Fibroblast of pulmonary artery (primary cell): ENCODE measurements at places on chromosomes 2 and 18.

DNA sequence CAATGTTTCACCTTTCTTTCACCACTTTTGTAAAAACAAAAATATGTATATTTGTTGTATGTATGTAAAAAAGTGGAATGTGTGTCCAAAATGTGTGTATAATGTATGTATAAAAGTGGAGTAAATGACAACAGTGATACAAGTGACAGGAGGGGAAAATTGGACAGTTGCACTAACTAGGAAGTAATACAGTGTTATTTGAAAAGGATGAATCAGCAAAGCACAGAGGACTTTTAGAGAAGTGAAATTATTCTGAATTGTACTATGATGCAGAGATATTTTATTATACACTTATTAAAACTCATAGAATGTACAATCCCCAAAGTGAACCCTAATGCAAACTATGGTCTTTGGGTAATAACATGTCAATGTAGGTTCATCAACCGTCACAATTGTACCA, 331.3 kb upstream of the CNTNAP5 start:
- DNase-seq: no peak

GRCh38 chr2:45494275-45494977, 116.6 kb downstream of the SRBD1 start:
- peak; percentile 90 for DNase-seq

- DNase-seq: no peak
These were observed 372.6 kb upstream of the VRK2 start for GRCh38 chr2:57674025-57674424.

DNA sequence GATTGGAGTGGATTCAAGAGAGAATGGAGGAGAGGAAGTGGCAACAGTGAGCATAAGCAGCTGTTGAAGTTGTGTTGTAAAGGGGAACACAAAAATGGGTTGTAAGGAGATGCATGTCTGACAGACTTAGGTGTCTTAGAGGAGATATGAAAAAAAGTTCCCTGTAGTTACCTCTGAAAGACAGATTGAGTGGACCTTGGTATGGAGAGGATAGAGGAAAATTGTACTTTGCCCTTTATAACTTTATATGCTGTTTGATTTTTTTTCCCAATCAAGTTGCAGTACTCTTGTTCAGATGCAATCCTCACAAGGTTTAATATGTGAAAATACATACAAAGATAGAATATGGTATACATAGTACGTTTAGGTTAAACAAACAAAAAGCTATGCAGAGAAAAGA, 73.6 kb downstream of the LYPD6B start:
- no peak for DNase-seq

DNA sequence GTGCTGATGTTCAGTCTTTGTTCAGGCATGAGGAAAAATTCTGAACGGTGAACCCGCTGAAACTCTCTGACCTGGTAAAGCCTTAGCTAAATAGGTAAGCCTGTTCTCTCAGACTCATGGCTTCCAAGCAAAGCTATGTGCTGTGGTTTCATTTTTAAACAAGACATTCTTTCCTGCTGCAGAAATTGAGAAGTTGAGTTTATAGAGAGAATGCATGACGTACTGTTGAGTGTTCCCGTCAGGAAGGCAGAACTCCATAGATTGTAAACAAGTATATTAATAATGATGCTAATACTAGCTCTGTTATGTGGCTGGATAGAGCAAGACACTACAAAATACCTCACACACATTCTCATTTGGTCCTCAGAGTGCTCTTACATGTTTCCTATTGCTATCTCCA, 424.0 kb upstream of the CRIM1 start:
- DNase-seq: no peak

- no peak for DNase-seq
These were observed 13.3 kb downstream of the MBP start for GRCh38 chr18:77119101-77119850.

- DNase-seq: peak; percentile 61
These were observed 196.3 kb upstream of the TANK start for GRCh38 chr2:160963957-160964356.

DNA sequence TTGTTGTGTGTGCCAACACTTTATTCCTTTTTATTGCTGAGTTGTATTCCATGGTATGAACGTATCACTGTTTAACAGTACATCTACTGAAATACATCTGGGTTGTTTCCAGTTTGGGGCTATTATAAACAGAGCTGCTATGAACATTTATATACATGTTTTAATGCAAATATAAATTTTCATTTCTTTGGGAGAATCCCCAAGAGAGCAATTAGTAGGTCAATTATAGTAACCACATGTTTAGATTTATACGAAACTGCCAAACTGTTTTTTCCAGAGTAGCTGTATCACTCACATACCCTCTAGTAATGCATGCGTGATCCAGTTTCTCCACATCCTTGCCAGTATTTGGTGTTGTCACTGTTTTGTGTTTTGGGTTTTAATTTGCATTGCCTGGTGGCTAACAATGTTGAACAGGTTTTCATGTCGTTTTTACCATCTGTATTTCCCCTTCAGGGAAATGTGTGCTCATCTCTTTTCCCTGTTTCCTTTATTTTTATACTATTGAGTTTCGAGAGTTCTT, 81.0 kb downstream of the TMEM131 start:
- DNase-seq: no peak

GRCh38 chr18:63963615-63964256, 6.1 kb upstream of the SERPINB8 start:
- peak; percentile 79 for DNase-seq

DNA sequence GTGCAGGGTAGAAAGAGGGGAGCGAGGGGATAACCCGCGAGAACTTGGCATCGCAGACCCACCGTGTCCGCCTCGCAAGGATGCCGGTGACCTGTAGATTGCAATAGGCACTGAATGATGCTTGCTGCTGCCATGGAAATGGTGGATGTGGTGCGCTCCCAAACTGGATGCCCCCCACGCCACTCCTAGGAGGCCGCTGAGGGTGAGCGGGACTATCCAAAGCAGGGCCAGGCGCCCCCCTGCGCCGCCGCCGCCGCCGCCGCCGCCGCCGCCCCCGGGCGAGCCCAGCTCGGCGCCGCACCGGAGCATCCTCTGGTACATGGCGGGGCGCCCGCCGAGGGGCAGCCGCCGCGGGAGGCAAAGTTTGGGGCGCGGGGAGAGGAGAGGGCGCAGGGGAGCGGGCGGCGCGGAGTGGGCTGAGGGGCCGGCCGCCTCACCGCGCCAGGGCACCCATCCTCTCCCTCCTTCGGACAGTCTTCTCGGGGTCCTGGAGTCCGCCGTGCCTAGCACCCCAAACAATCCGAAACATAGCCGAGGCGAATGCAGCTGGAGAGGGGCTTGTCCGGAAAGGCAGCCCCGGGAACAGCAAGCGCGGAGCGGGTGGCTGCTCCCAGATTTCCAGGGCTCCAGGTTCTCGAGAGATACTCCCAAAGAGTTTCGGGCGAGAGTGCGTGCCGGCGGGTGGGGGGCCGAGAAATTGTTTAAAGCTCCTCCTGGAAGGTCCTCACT, 685.1 kb downstream of the NRXN1 start:
- DNase-seq: no peak

- DNase-seq: no peak
These were observed 186.6 kb upstream of the HAAO start for GRCh38 chr2:42978887-42979415.

- DNase-seq: no peak
These were observed 214.7 kb downstream of the CYP26B1 start for GRCh38 chr2:71932780-71933466.

DNA sequence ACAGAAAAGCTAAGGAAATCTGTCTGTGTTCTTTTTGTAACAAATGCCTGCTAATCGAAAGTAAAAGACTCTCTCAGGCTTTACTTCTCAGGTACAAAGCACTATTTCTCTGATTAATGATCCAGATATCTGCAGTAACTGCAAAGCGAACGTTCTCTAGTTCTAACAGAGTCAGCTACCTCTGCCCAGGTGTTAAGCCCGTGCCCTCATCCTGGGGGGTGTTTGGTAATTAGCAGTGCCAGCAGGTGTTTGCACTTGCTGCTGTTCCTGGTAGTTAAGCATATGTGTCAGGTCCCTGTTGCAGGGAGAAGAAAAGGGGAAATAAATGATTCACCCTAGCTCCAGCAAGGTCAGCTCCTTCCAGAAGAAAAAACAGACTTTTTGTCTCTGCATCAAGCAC, 58.8 kb upstream of the CRIM1 start:
- no peak for DNase-seq
